ENCODE measurements at places on chromosomes 12 and 14.

DNA sequence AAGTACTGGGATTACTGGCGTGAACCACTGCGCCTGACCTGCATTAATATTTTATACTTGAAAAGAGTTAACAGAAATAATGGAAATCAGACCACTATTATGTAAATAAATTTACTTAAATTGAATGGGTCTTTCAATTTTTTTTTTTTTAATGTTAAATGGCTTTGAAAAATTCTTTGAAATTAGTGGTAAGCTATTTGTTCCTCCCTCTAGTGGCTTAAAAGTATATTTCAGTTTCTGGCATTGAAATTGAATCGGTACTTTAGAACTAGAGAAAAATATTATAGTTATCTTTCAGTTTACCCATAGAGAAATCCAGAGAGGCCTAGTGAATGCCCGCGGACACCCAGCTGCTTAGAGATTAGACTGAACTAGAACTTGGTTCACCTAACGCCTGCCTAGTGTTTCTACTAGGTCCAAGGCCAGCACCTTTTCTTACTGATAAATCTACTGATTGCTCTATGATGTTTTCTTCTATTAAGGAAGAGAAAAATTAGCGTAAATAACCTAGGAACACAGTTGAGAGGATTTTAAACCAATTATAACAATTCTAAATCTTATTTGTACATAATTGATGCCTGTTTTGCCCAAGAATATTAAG lies 106.5 kb downstream of the EML1 start:
- DNase-seq = no peak

DNA sequence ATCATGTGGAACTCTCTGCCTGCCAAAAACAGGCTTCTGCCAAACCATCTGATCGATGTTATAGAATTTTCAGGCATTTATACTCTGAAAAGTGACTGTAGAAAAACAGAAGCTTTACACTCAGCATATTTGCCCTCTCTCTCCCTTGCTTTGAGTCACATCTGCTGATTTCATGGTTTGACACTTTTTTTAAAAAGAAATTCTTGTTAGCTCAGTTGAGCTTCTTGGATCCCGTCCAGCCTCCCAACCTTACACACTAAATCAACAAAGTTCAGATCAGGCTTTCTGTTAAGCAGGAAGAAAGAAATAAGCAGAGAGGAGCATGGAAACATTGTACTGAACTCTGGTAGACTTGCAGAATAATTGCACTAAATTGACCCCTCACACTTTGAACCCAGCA lies 193.6 kb upstream of the SEL1L start:
- no peak for DNase-seq

DNA sequence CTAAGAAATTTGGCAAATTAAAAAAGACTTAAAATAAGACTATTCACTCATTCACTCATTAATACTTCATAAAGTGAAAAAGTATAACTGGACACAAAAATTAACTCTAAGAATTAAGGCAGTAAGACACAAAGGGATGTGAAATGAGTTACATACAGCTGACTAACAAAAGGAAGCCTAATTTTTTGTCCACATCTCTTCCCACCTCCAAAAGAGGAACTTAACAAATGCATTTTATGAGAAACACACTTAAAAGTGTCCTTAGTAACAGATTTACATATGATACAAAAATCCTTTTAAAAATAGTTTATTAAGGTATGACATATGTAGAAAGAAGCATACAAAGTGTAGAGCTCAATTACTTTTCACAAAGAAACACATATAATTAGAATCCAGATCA lies 88.9 kb downstream of the NUMB start:
- no peak for DNase-seq

GRCh38 chr14:69963966-69964365 lies 84.8 kb downstream of the SMOC1 start:
- DNase-seq = no peak

GRCh38 chr14:97077253-97077653 lies 280.1 kb downstream of the VRK1 start:
- peak; percentile 24 for DNase-seq
